Memory B cell (primary cell): ENCODE measurements at places on chromosomes 4 and X.

DNA sequence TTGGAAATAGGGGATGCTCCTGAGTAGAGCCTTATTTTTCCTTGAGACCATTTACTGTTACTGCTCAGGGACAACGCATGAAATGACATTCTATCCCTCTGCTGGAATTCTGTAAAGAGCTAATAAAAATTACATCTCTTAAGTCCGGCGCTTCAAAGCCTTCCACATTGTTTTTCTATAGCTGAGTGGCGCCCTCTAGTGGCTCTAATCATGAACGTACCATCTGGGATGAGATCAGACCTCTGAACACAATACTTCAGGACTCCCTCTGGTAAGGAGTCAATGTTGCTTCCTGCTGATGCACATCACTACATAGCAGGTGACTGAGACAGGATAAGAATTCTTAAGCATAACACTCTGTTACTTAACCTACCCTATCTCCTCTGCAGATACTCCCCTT is 6.0 kb downstream of the HMGN5 start:
- H3K36me3 ChIP-seq: no peaks in the 10 kb centered on the region
- H3K4me3 ChIP-seq: no peak overlapping the region
- H3K27ac ChIP-seq: no peak overlapping the region
- peak; percentile 54 for DNase-seq

GRCh38 chr4:149574971-149575370 is 240.7 kb downstream of the IQCM start:
- H3K4me1 ChIP-seq: no peaks in the 10 kb centered on the region
- H3K4me3 ChIP-seq: no peak overlapping the region
- no peaks in the 10 kb centered on the region for H3K27me3 ChIP-seq
- no peaks in the 10 kb centered on the region for H3K36me3 ChIP-seq
- no peak for DNase-seq

- DNase-seq: no peak
- no peaks in the 10 kb centered on the region for H3K36me3 ChIP-seq
- no peaks in the 10 kb centered on the region for H3K4me1 ChIP-seq
- no peak overlapping the region for H3K27ac ChIP-seq
- no peaks in the 10 kb centered on the region for H3K27me3 ChIP-seq
These were observed 735.1 kb downstream of the GLUD2 start for GRCh38 chrX:121782544-121782943.

DNA sequence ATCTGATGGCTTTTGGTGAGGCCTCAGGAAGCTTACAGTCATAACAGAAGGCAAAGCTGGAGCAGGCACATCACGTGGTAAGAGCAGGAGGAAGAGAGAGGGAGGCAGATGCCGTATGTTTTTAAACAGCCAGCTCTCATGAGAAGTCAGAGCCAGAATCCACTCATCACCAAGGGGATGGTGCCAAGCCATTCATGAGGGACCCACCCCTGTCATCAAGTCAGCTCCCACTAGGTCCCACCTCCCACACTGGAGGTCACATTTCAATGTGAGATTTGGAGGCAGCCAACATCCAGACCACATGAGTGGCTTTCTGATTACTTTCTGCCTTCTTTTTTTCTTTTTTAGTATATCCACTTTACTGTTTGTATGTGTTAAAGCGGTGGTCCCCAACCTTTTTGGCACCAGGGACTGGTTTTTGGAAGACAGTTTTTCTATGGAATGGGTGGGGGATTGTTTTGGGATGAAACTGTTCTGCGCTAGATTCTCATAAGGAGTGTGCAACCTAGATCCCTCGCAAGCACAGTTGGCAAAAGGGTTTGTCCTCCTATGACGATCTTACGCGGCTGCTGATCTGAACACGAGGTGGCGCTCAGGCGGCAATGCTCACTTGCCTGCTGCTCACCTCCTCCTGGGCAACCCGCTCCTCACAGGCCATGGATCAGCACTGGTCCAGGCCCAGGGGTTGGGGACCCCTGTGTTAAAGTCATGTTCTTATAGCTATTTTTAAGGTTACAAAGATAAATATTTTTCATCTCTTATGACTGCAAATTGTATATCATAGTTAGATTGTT is 61.7 kb downstream of the SLIT2 start:
- H3K27ac ChIP-seq: no peak overlapping the region
- peaks cover 3% of the 10 kb centered on the region for H3K27me3 ChIP-seq
- no peaks in the 10 kb centered on the region for H3K4me1 ChIP-seq
- no peaks in the 10 kb centered on the region for H3K36me3 ChIP-seq

DNA sequence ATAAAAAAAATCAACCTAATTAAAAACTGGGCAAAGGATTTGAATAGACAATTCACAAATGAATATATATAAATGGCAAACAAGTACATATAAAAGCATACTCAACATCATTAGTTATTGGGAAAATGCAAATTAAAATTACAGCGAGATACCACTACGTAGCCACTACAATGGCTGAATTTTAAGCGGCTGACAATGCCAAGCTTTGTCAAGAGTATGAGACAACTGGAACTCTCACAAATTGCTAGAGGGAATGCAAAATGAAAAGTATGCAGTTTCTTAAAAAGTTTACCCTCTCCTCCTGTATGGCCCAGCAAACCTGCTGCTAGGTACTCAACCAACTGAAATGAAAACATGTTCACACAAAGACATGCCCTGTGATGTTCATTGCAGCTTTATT is 34.8 kb downstream of the ZFP42 start:
- no peaks in the 10 kb centered on the region for H3K27me3 ChIP-seq
- no peaks in the 10 kb centered on the region for H3K36me3 ChIP-seq
- no peak overlapping the region for H3K4me3 ChIP-seq

DNA sequence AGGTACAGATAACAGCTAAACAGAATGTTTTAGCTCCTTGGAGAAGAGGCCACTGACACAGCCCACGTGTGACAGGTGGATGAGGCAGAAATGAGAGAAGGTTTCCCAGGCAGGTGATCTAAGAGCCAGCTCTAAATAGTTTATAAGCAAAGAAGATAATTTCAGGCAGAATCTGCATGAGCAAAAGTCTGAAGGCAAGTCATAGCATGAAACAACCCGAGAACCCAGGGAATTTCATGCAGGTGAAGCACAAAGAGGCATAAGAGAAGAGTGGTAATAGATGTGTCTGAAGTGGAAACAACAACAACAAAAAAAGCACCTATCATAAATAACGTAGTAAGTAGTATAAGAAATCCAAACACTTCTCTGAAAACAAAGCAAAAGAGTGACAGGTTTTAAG is 275.8 kb upstream of the CPEB2 start:
- H3K27ac ChIP-seq: no peak overlapping the region
- DNase-seq: no peak
- no peak overlapping the region for H3K4me3 ChIP-seq
- peaks cover 2% of the 10 kb centered on the region for H3K27me3 ChIP-seq
